Coronary artery (tissue), 2 donors: ENCODE measurements at places on chromosomes 2 and 18.

DNA sequence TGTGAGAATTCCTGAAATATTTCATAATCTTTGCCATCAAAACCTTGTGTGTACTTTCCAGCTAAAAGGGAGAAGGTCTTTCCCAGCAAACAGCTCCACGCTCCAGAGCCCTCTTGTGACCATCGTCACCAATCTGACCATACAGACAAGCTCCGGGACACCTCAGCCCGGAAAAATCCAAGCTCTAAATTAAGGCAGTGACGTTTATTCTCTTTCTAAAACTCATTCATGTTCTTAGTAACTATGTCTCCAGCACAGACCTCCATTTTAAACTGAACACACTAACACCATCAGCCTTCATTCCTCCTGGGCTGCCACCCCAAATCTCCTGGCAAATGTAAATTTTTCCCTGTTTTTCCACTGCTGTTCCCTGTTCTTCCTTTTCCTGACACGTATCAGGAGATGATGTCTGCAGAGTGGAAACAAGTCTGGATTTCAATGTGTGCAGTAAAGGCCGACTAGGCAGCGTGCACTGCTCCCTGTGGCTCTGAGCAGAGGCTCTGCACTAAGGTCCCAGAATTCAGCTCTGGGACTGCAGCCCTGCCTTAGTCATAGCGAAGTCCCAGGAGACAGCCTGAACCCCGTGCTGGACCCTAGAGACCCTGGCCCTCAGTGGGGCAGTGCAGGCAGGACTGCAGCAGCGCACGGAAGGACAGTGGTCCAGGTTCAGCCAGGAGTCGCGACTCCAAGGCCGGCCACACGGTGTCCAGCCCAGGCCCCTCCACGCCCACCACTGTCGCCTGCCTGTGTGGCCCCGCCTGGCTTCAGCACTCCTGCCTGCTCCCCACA lies 452.5 kb upstream of the SALL3 start:
- peak; percentile 43 for DNase-seq

DNA sequence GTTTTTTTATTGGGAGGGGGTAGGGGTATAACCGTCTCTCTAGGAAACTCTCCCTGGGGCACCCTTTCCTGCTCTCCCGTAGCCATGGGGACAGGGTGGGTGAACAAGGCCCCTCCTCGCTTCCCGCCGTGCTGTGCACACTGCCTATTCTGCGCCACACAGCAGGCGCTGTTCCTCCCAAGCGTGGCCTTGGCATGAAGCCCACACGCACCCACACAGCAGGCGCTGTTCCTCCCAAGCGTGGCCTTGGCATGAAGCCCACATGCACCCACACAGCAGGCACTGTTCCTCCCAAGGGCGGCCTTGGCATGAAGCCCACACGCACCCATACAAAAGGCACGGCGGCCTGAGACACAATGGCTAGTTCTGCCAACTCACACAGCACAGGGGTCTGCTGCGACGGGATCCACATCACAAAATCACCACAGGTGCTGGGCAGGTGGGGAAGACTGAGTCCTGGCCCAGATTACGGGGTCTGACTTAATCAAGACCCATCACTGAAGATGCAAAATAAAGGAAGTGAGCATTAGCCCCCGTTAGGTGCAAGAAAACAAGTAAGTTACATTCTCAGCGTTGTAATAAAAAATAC lies 46.6 kb upstream of the TPO start:
- no peak for DNase-seq

DNA sequence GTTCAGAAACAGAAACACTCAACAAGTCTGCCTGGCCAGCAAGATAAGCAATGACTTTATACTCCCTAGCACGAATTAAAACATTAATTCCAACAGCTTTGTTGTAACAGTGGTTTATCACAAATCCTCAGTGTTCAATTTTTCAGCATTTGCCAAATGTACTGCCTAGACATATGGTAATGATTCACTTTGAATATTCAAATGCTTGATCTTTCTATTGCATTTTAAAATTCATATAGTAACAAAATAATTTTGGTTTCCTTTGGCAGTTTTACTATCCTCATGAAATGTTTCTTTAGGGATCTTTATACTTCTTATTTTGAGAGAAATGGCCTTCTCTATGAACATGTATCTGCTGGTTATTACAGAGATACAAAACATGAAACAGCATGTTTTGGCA lies 851.8 kb upstream of the NXPH2 start:
- DNase-seq, result no peak

GRCh38 chr2:226993171-226993570 lies 157.3 kb downstream of the RHBDD1 start:
- no peak for DNase-seq

- DNase-seq, result no peak
Measured at GRCh38 chr2:40360652-40361051, 91.2 kb downstream of the SLC8A1 start.

DNA sequence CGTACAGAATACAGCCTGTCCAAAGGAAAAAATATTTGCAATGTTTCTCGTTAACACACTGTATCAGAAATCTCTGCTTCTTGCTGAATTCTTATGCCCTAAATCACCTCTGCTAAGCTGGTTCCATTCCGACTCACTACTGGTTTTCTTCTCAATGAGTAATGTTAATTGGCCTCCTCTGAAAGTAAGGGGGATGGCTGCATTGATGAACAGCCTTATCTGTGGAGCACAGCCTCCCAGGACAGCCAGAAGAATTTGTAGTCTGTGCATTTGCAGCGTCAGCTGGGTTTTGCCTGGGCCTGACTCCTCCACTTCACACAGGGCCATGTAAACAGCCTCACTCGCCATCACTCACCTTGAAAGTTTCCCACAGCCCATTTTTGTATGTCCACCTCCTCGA lies 127.7 kb downstream of the RNF152 start:
- DNase-seq, result no peak

DNA sequence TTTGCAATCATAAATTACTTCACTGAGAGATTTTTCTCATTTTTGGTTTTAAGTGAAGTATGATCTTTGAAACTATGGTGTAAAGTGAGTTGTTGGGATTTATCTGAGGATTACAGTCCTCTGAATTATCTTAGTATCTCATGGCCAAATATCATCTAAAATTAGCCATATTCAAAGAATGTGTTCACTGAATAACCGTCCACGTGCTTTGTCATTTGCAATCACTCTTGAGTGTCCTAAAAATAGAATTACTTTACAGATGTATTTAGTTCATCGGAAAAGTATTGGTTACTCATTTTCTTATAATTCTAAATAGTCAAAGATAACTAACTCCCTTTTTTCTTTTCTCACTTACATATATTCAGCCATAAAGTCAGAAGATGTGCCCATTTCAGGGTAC lies 141.2 kb downstream of the RTN4 start:
- DNase-seq, result no peak

DNA sequence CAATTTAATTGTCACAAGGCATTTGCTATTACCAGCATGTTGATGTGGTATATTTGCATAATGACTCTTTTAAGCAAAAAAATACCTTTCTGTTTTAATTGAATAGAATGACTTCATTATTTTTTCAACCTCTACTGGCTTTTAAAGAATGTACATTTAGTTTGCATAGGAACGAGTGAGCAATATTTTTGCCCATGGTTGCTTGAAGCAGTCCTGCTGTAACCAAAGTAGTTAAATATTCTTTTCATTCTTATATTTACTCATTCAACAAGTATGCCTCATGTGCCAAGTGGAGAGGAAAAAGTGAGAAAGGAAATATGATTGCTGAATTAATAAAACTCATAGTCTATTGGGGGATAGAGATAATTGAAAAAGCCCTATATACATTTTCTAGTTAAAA lies 184.7 kb downstream of the DSEL start:
- no peak for DNase-seq

- no peak for DNase-seq
Measured at GRCh38 chr2:104702031-104702850, 151.7 kb upstream of the POU3F3 start.

GRCh38 chr2:54575379-54575888 lies 119.3 kb downstream of the SPTBN1 start:
- no peak for DNase-seq

- DNase-seq, result no peak
Measured at GRCh38 chr2:168239281-168239680, 8.1 kb downstream of the STK39 start.

DNA sequence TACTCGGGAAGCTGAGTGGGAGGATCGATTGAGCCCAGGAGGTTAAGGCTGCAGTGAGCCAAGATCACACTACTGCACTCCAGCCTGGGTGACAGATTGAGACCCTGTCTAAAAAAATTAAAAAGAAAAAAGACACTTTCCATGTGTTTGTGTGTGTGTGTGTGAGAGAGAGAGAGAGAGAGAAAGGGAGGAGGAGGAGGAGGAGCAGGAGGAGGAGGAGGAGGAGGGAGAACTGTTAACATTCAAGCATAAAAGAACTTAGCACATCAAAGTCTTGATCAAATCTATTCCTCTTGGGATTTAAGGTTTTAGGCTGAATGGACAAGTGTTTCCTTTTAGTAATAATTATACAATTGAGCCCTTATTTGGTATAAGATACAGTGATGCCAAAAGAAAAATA lies 75.5 kb downstream of the SPOPL start:
- no peak for DNase-seq

- DNase-seq, result no peak
Measured at GRCh38 chr18:45850021-45850420, 24.5 kb downstream of the SIGLEC15 start.

DNA sequence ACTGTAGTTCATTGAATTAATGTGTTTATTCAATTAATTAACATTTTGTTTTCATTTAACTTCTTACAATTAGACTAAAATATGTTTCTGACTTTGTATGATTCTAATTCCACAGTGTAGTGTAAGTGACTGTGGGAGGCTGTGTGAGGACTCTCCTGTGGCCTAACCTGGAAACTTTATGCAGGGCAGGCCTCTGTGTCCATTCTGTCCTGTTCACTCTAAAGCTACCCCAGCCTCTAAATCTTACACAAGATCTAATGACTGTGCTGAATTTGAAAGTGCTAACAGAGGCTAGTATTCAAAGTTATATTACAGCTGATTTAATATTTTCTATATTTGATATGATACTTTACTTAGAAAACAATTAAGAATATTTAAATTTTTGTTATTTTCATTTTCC lies 270.5 kb upstream of the CDH19 start:
- DNase-seq, result no peak

DNA sequence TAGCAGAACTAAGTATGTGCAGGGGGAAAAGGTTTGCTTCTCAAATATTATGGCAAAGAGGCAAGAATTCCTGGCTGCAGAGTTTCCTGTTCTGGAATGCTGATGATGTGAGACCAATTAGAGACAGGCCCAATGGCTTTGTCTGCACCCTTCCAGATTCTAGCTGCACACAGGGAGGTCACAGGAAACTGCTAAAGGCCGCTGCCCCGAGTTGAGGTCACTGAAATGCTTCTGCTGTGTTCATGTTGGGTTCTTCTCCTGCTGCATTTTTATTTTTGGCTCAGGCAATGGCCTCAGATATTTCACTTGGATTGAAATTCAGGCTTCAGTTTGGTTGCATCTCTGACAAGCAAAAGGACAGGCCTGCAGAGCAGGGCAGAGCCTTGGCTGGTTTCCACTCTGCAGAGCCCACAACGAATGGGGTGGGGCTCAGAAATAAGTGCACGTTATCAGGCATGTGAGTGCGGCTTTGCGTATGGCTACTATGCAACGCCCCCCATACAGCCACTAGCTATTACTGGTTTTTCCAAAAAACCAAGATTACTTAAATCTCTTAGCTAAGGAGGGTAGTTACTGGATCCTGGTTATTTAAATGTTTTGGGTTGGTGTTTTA lies 66.9 kb upstream of the FZD5 start:
- no peak for DNase-seq

DNA sequence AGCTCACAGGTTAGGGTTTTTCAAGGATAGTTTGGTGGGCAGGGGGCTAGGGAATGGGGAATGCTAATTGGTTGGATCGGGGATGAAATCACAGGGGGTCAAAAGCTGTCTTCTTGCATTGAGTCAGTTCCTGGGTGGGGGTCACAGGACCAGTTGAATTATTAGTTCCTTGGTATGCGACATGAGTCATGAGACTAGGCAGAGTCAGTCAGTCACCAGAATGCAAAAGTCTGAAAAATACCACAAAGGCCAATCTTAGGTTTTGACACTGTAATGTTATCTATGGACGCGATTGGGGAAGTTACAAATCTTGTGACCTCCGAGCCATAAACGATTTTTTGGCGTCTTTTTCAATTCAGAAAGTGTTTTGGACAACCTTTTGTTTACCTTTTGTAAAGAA lies 101.2 kb downstream of the ZNF519 start:
- no peak for DNase-seq
